ENCODE measurements at places on chromosomes 3 and 15. TPM values are rescaled to one million over a fixed set of nuclear protein-coding genes. Genes with fewer than 3 reads are reported as not detected.

DNA sequence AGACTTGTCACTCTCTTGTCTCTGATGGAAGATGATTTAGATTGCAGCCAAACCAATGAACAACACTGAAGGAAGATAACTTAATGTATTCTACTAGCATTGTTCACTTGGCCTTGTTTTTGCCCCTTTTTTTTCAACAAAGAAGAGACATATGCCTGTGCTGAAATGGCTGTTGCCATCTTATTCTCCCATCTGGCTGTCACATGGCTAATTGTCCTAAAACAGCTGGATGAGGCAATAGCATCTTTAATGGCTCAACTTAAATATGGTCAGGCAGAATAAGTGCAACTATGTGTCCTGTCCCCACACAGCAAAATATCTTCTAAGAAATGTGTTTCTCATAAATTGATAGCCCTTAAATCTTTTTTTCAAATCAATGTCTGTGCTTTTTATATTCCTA lies 576.9 kb downstream of the TUSC7 start:
- H3K4me1 ChIP-seq = peaks cover 3% of the 10 kb centered on the region
- no peaks in the 10 kb centered on the region for H3K27me3 ChIP-seq
- DNase-seq = no peak
- no peak overlapping the region for H3K27ac ChIP-seq

Gene PLCB2
- 17.7 TPM for total RNA-seq

DNA sequence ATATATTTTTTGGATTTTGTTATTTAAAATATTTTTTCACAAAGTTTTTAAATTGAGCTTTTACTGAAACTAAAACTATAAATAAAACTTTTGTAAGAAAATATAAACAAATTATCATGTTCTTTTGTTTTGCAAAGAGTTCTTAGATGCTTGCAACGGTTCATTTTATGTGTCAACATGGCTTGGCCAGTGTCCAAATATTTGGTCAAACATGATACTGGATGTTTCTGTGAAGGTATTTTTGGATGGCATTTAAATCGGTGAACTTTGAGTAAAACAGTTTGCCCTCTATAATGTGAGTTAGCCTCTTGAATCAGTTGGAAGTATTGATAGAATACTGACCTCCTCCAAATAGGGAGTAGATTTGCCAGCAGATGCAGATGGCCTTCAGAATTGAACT lies 612.6 kb upstream of the NECTIN3 start:
- no peak overlapping the region for H3K27ac ChIP-seq
- H3K4me1 ChIP-seq = no peaks in the 10 kb centered on the region
- no peak overlapping the region for H3K4me3 ChIP-seq
- H3K27me3 ChIP-seq = no peaks in the 10 kb centered on the region
- no peaks in the 10 kb centered on the region for H3K36me3 ChIP-seq

Gene CDHR4
- 0.68 TPM for total RNA-seq

DNA sequence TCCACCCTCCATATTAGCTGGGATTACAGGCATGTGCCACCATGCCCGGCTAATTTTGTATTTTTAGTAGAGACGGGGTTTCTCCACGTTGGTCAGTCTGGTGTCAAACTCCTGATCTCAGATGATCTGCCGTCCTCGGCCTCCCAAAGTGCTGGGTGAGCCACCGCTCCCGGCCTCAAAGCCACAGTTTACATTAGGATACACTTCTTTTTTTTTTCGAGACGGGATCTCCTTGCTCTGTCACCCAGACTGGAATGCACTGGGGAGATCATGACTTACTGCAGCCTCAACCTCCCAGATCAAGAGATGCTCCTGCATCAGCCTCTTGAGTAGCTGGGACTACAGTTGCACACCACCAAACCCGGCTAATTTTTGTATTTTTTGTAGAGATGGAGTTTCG lies 2.5 kb upstream of the NR1D2 start:
- H3K36me3 ChIP-seq = no peaks in the 10 kb centered on the region
- H3K27ac ChIP-seq = no peak overlapping the region
- no peak overlapping the region for H3K4me3 ChIP-seq

Gene RTP4
- total RNA-seq = 0.63 TPM

Gene TMEM212
- total RNA-seq = not detected

Gene MAGI1
- 48.2 TPM for total RNA-seq

DNA sequence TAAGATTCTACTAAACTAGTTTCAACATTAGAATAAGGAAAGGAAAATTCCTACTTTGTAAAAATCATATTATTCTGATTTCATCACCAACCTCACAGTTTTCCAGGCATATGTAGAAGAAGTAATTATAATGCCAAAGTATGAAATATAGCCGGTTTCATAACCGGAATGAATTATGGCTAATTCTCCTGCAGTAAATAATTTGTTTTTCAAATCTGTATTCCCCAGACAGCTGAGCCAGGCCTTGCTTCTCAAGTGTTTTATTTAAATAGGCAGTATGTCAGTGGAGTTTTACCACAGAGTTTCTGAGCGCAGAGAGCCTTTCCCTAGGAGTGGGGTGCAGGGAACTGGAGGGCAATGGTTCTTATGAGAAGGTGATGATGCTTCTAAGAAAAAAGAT lies 8.7 kb upstream of the CPA3 start:
- no peaks in the 10 kb centered on the region for H3K36me3 ChIP-seq
- H3K4me3 ChIP-seq = no peak overlapping the region
- H3K4me1 ChIP-seq = no peaks in the 10 kb centered on the region
- DNase-seq = no peak
- H3K27me3 ChIP-seq = no peaks in the 10 kb centered on the region

- peaks cover 16% of the 10 kb centered on the region for H3K4me1 ChIP-seq
- no peaks in the 10 kb centered on the region for H3K36me3 ChIP-seq
- no peak overlapping the region for H3K4me3 ChIP-seq
- no peak overlapping the region for H3K27ac ChIP-seq
- DNase-seq = no peak
Measured at GRCh38 chr3:171256445-171257250, 203.6 kb downstream of the TNIK start.

Gene KNG1
- total RNA-seq = not detected

Gene SETD5
- 131 TPM for total RNA-seq

Gene SLC35G2
- 5.3 TPM for total RNA-seq
